Iris pigment epithelial cell (primary cell): ENCODE measurements at places on chromosomes 5 and 9.

DNA sequence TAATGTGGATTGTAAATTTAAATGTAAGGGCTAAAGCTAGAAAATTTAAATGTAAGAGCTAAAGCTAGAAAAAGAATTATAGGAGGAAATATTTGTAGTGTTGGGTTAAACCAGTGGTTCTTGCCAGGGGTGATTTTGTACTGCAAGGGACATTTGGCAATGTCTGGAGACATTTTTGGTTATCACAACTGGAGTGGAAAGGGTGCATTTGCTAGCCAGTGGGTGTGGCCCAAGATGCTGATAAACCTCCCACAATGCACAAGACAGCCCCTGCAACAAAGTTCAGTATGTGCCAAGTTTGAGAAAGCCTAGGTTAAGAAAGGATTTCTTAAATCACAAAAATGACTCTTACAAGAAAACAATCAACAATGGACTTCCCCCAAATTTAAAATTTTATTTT is 31.6 kb upstream of the ELL2 start:
- no peak for DNase-seq

DNA sequence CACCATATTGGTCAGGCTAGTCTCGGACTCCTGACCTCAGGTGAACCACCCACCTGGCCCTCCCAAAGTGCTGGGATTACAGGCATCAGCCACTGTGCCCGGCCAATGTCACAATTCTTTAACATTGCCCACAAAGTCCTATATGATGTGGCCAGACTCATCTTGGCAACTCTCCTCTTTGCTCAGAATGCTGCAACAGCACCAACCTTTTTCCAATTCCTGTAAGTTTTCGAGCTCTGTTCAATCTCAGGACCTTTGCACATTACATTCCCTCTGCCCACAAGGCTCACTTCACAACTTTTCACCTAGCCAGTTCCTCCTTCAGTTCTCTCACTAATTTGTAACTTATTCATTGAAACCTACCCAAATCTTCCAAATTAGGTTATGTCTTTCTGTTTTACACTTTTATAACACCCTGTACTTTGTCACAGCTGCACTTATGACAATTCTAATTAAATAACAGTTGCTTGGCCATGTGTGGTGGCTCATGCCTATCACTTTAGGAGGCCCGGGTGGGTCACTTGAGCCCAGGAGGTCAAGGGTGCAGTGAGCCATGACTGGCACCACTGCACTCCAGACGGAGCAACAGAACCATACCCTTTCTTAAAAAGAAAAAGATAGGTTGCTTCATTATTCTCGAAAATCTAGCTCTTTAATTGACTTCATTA is 30.9 kb upstream of the GLDC start:
- no peak for DNase-seq

DNA sequence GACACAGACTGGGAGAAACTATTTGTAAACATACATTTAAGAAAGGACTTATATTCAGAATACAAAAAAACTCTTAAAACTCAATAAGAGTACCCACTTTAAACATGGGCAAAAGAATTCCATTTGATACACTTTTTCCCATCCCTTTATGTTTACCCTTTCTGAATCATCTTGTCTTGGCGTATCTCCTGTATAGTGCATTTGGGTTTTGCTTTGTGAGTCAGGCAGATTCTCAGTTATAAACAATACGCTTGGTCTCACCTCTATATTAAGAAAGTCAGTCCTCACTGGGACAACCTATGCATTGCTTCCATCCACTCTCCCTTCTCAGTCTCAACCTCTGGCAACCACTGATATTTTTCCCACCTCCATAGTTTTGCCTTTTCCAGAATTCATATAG is 27.3 kb upstream of the ADAMTS6 start:
- peak; percentile 50 for DNase-seq

DNA sequence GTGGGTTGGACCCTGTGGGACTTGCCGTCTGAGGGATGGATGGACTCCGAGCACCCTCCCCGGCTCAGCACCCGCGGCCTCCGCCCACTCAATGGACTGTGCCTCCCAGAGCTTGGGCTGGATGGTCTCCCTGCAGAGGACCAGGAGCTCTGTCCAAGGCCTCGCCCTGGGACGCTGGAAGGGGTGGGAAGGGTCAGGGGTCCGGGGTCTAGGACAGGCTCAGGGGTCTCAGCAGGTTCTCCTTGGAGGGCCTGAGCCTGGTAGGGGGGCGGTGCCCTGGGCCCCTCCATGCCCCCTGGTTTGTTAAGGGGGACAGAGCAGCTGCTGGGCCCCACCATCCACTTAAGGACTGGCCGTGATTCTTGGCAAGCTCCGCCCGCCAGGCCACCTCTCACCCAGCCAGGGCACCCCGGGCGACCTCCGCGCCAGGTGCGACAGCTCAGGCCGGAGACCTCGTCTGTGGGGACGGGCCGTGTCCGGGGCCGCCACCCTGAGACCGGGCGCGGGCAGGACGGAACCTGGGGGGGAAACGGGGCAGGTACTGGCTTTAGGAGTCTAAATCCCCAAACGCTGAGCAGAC is 29.2 kb downstream of the EXOC3 start:
- no peak for DNase-seq

- no peak for DNase-seq
Measured at GRCh38 chr5:67465537-67466207, 269.1 kb upstream of the CD180 start.

DNA sequence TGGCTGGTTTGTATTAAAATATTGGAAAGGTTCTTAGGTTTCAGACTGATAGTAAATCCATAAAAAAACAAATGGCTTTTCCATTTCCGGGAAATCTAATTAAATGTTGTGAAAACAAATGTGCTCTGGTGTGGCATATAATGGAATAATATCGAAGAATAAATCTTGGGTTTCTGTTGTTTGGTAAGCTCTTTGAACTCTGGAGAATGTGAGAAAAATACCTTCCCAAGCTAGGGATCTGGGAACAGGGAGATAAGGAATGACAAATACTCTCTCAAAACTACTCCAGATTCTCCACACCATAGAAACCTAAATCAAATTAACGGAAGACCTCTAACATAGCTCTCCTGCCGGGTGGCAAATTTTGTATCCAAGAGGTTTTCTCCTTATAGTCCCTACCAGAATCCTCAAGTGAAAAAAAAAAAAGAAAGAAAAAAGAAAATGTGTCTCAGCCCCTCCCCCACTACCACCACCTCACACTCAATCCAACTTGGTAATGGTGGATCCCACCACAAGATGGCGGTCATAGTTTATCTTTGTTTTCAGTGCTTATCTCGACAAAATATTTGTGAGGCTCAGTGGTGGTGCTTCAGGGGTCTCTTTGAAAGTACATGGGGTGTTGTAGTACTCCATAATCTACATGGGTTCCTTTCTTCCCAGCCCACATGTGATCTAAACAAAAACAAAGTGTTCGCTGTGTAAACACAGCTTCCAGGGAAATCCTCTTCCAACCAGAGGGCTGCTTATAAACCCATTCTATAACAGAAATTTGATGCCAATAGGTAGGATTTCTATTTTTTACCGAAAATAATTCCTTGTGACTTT is 54.5 kb upstream of the FST start:
- DNase-seq: no peak
